ENCODE measurements at places on chromosomes 1 and 21. TPM values are rescaled to one million over a fixed set of nuclear protein-coding genes. Genes with fewer than 3 reads are reported as not detected.

Gene DDR2
- 276 TPM for total RNA-seq

Gene S100A8
- not detected for total RNA-seq

Gene PTGER3
- total RNA-seq, result 6.7 TPM

Gene NUP210L
- 0.12 TPM for total RNA-seq

Gene DEPDC1
- 0.23 TPM for total RNA-seq

Gene GJA8
- not detected for total RNA-seq

Gene SERTAD4
- total RNA-seq, result not detected

Gene BGLAP
- total RNA-seq, result 0.23 TPM

Gene TRIM33
- 15.4 TPM for total RNA-seq

Gene PERM1
- 0.12 TPM for total RNA-seq

Gene NMNAT2
- 2.2 TPM for total RNA-seq

Gene GPR25
- not detected for total RNA-seq

Gene RORC
- not detected for total RNA-seq

Gene TNFRSF25
- total RNA-seq, result 9.4 TPM

Gene S100B
- 0.59 TPM for total RNA-seq

Gene MAN1C1
- total RNA-seq, result 0.08 TPM

Gene TIPRL
- 36.7 TPM for total RNA-seq

Gene IPO13
- total RNA-seq, result 15.7 TPM

Gene ANGPTL3
- total RNA-seq, result not detected

Gene FMOD
- 24.5 TPM for total RNA-seq

Gene GOLPH3L
- total RNA-seq, result 7.1 TPM

Gene RNU1-3
- 3,022 TPM for total RNA-seq

Gene CASQ2
- not detected for total RNA-seq

Gene PYHIN1
- not detected for total RNA-seq

All from smooth muscle cell of the coronary artery (primary cell).